Pancreas (tissue), 10 donors: ENCODE measurements at places on chromosomes 16 and 17.

DNA sequence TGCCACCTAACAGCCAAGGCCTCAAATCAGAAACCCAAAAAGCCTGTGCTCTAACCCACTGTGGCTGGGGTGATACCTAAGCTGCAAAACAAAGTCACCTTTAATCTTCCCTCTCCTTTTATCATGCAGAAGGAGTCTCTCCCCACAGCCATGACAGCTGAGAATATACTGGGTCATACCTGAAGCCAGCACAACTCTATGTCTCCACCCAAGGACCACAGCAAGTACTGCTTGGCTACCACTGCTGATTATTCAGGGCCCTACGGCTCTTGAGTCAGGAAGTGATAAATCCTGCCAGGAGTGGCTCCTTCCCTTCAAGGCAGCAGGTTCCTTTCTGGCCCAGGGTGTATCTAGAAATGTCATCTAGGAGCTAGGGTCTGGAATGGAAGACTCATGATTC is 151.5 kb upstream of the TOM1L1 start:
- DNase-seq, result no peak

DNA sequence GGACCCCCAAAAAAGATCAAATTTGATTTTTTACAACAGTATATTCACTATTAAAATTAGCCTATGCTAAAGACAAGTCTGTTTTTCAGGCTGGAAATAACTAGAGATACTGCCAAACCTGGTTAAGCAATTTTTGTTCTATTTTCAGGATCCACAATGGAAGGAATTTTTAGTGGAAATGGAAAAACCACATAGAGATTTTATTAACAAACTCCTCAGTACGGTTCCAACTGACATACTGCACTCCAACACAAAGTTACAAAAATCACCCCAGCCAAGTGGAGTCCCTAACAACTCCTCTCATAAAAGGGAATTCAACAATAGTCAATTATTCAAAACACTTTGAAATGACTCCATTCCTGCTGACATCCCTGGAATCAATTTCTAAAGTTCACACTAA is 101.6 kb upstream of the TOB1 start:
- DNase-seq, result no peak

GRCh38 chr17:69533481-69534234 is 119.2 kb downstream of the MAP2K6 start:
- DNase-seq, result no peak

DNA sequence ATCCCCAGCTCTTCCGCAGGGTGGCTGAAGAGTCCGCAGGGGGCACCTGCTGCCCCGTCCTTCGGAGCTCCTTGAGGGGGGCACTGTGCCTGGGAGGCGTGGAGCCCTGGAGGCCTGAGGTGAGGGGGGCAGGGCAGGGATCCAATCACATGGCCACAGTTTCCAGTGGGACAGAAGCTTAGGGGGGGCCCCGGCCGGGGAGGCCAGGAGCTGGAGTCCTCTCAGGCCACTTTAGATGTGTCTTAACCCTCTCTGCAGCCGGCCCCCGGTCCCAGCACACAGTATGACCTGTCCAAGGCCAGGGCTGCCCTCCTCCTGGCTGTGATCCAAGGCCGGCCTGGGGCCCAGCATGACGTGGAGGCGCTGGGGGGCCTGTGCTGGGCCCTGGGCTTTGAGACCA is 10.8 kb downstream of the ZNF213 start:
- DNase-seq, result no peak

DNA sequence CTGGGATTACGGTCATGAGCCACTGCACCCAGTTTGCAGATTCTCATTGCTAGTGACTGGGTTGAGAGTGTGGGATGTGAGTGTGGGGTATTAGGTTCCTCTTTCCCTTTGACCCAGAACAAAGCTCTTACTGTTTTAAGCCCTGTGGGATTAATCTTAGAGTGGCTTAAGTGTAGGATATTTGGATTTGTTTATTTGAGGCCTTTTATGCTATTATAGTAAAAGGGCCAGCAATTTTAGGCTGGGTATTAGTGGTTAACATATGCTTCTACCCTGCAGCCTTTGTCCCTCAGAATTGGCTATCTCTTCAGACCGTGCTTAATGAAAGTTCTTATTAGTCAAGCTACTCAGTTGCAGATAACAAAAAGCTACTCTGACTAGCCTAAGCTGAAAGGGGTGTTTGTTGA is 3.2 kb downstream of the SGF29 start:
- no peak for DNase-seq

DNA sequence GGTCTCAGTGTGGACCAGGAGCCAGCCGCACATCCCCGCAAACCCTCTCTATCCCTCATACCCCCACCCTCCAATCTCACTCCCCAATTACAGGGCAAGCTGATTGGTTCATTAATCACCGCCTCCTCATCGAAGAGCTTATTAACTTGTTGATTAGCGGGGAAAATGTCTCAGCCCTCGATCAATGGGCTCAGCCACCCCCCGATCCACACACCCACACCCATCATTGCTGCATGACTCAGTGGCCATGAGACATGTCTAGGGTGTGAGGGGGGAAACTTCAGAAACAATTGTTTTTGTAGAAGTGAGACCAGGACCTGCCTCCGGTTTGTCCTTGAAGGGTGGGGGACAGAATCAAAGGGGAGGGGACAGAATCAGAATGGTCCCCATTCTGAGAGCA is 2.5 kb upstream of the PYY start:
- DNase-seq, result no peak

- DNase-seq, result peak; percentile 94
Observed at GRCh38 chr17:39705786-39706348, 6.0 kb downstream of the ERBB2 start.

GRCh38 chr16:72818236-72818845 is 229.6 kb downstream of the ZFHX3 start:
- DNase-seq, result no peak

DNA sequence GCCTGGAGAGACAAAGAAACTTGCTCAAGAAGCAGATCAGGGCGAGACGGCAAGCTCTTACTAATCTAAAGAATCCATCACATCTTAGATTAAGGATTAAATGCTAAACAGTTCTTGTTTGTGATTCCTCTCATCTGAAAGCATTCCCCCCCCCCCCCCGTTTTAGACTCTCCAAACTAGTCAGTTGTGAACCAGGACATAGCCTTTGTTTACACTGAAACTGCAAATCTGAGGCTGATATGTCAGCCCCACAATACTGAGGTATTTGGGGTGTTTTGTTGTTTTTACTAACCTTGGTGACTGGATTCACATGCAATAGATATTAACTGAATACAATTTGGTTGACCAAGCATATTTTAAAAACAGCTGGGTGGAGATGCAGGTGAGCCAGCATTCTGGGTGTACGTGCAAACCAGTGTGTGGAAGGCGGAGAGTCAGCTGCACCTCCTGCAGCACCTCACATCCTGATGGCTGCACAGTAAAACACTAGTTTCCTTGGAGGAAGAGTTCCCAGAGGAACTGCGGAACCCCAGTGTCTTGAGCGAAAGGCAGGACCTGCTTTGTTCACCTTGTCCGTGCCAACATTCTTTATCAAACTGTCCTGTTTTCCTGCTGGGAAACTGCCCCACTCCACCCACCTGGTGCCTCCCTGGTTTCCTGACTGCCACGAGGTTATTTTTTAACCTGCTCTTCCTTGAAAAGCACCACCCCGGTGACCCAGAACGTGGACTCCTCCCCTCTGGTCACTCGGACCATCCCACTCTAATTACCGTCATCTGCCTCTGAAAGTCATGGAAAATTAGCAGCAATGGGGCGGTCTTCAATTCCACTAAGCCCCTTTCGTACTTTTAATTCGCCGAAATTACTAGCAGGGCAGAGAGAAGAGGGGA is 1.2 kb upstream of the YPEL2 start:
- DNase-seq, result peak; percentile 88

- no peak for DNase-seq
Observed at GRCh38 chr16:87691686-87692079, 74.1 kb downstream of the KLHDC4 start.

- no peak for DNase-seq
Observed at GRCh38 chr16:5215901-5216300, 118.3 kb upstream of the EEF2KMT start.

- no peak for DNase-seq
Observed at GRCh38 chr17:75155191-75155601, 884 bp upstream of the JPT1 start.

DNA sequence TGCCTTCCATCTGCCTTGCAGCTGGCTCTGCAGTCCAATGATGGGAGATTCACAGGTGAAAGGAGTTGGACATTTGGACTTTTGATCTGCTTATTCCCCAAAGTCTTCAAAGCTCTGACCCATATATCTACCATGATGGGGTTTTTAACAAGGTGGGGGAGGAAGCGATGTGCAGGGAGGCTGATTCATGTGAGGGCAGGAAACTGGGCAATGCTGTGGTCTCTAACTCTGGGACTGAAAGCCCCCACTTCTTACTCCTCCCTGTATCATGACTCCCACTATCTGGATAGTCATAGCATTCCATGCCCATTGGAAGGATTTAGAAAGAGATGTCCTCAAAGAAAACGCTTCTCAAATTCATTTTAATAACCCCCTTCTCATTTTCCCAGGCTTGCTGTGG is 16.3 kb downstream of the HOXB1 start:
- DNase-seq, result no peak

GRCh38 chr16:20259541-20259940 is 67.8 kb downstream of the GP2 start:
- no peak for DNase-seq

- DNase-seq, result no peak
Observed at GRCh38 chr17:67629971-67630320, 87.8 kb upstream of the NOL11 start.

- peak; percentile 46 for DNase-seq
Observed at GRCh38 chr17:7632492-7632894, 2.6 kb downstream of the SHBG start.

DNA sequence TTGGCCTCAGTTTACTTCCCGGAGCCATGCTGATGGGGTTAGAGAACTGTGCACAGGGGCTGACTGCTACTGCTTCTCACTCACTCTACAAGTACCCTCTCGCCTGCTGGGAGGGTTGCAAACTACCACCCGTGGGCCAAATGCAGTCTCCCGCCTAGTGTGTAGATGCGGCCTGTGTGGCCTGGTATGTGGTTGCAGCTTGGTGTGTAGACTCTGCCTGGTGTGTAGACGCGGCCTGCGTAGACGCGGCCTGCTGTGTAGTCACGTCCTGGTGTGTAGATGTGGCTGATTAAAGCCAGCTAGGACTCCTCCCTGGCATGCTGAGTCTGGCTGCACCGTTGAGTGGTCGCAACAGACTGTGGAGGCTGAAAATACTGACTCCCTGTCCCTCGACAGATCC is 7.3 kb downstream of the CANT1 start:
- peak; percentile 38 for DNase-seq

DNA sequence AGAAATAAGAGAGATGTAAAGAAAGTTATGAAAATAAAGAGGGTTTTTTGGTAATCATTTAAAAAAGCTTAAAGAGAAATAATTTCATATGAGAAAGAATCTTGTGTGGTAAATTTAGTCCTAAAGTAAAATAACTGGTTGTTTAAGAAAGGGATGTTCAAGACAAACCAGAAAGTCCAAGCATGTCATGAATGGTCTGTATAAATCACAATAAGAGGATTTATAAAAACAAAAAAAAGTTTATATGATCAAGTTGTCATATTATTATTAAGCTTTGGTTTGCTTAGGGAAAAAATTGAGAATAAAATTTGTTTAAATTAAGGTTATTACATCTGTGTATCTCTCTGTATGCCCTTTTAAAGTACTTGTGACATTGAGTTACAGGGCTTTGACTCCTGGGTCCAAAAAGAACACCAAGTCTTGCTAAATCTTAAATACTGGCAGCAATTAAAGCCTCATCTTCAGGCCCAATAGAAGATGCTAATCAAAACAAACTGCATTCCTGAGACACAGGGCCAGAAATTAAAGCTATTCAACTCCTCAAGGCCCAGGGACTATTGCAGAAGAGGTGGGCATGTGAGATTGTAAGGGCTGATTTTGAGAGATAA is 15.6 kb upstream of the TRIM25 start:
- DNase-seq, result no peak
